MG63 (cell line): ENCODE measurements at places on chromosomes 16 and 17.

DNA sequence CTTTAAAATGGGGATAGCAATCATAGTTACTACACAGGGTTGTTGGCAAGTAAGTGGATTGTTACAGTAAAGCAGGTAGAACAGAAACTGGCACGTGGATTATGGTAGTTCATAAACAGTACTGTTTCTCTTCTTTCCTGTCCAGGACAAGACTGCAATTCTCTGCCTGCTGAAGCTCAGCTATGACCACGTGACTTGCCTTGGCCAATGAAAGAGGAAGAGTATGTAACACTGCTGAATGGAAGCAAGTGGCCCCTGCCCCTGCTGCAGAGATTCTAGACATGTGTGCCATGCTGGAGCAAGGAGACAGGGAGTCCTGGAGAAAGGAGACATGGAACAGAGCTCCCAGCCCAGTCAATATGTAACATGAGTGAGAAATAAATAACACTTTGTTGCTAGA lies 66.6 kb upstream of the TOX3 start:
- no peak for DNase-seq

DNA sequence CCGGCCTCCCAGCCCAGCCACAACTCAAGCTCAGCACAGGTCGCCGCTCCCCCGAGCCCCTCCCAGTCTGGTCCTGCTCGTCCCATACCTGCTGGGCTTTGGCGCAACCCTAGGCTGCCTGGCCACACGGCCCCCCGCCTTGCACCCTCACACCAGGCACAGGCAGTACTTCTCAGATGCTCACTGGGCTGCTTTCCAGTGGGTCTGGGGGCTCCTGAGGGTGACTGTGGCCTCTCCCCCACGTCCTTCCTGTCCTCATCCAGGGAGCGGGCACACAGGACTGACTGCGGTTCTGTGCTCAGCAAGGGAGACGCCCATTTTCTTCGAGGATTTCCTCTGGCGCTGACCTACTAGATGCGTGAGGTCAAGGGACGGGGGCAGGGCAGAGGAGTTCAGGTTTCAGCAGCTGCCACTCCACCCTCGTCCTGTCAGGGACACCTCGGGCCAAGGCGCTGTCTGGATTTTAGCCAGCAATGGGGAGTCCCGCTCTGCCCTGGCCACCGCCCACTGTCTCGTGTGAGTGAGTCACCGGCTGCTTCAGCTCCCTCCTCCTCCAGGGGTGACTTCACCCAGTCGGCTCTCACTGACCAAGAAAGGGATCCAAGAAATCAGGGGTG lies 115.8 kb downstream of the NPIPB11 start:
- peak; percentile 99 for DNase-seq

DNA sequence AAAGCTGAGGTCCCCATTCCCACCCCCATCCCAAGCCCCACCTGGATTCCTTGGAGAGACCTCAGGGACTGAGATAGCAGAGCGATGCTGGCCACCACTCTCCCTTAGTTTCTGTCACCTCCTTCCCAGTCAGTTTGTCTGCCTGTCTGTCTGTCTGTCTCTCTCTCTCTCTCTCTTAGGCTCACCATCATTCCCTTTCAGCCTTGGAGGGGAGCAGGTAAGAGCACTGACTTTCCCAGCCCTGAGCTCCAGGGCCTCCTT lies 5.9 kb downstream of the CD300LB start:
- DNase-seq: no peak

- no peak for DNase-seq
These were observed 41.5 kb downstream of the NDEL1 start for GRCh38 chr17:8477171-8477570.

- DNase-seq: no peak
These were observed 22.2 kb downstream of the CLTC start for GRCh38 chr17:59641799-59642484.

DNA sequence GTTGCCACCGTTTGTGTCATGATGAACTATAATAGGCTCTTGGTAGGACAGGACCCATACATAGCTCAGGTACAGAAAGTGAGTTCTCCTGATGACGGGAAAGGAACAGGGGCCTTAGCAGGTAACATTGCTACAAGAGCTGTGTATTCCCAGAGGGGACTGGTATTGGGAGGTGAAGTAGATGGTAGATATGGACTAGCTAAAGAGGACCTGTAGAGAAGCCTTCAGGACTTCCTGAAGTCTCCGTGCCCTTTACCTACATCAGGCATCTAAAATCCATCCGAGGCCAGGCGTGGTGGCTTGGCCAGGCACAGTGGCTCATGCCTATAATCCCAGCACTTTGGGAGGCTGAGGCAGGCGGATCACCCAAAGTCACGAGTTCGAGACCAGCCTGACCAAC lies 12.7 kb upstream of the SMARCD2 start:
- DNase-seq: no peak

- DNase-seq: no peak
These were observed 11.0 kb downstream of the DCAKD start for GRCh38 chr17:45040459-45040858.

DNA sequence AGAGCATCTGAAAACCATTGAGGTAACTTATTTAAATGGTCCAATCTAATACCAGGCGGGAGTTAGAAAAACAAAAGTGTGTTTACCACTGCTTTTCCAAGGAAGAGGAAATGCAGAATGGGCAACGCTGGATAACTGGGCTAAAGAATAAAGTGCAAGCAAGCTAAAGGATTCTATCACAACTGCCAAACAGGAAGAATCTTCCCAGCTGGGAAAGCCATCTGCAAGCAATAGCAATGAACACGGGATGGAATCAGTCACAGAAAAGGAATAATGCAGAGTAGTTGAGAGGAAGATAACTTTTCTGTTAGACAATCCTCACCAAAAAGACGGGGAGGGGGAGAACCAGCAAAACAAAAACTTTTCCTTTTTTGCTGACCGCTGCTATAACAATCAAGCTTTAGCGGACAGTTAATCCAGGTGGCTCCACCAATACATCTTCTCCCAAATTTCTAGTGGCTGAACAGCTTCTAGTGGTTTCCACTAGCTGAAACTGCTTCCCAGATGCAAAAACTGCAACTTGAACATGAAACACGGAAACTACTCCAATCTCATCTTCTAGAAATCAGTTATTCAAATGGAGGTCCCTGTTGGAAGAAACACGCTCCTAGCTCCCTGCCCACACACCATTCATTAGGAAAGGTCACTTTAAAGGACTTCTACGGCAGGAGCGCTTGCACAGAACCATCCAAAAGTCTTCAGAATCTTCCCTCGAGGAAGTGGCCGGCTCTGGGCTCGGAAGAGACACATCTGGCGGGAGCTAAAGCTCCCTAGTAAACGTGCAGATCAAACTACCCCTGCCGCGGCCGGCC lies 929 bp downstream of the TMEM11 start:
- DNase-seq: no peak

GRCh38 chr16:49867234-49867633 lies 11.3 kb upstream of the ZNF423 start:
- no peak for DNase-seq

GRCh38 chr16:26214581-26215174 lies 522.9 kb downstream of the HS3ST4 start:
- DNase-seq: no peak

- no peak for DNase-seq
These were observed 238.3 kb downstream of the CCDC182 start for GRCh38 chr17:57506774-57507127.

- DNase-seq: no peak
These were observed 81.3 kb upstream of the C16orf82 start for GRCh38 chr16:26985100-26986065.

DNA sequence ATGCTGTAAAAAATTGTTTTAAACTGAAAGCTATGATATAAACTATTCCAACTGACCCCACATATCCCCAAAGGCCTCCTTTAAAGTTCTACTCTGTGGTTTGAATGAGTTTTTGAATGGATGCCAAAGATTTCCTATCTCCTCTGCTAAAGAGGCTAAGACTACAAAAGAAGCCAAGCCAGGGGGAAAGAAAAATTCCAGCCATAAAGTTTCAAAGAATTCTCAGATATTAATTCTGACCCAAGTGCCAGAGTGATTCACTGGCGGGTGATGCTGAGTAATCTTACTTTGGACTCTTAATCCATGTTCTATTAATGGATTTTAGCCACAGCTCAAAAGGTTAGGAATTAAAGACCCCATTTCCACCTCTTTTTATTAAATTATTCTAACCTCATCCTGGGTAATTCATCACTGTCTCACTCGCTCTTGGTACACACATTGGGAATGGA lies 60.7 kb downstream of the HS3ST3A1 start:
- DNase-seq: peak; percentile 63

GRCh38 chr16:1532771-1533170 lies 695 bp upstream of the TMEM204 start:
- no peak for DNase-seq

DNA sequence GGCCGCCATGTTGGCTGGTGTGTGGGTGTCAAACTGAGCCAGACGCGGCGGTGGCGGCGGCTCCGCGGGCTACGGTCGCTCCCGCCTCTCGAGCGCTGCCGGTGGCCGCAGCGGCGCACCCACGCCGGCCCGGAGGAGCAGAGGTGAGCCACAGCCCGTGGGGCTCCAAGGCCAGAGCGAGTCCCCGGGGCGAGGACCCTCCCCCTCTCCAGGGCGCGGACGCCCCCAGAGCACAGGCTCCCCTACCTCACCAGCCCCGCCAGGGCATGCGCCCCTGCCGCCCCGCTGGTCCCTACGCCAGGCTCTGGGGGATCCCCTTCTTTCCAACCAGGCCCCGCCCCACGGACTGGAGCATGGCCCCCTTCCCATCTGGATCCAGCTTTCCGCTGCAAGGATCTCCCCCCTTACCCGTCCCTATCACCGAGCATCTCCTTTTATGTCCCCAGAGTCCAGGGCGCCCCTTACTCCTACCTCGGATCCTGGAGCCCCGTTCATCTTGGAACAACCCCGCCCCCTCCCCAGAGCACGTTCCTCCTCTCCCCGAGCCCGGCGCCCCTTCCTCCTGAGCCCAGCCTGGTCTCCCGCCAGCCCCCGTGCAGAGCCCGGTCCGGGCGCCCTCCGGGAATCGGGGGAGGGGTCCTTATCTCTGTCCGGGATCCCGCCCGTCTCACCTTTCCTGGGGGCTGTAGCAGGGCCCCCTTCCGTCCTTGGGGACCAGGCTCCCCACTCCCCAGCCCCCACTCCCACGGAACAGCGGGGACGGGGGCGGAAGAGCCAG lies 412 bp downstream of the EPN2 start:
- peak; percentile 23 for DNase-seq

DNA sequence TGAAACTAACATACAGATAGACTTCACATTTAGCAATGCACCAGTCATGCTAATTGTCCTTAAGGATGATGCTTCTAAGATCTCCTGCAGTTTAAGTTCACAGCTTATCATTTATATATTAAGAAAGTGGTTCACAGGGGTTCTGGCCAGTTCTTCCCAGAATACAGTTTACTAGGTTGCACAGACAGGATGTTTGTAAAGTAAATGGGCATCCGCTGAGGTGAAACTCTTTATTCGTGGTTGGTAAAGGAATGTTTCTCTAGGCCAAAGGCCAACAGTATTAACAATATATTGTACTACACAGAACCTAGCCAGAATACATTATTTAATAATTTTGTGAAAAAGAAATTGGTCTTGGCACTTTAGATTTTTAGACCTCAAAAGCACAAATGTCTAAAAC lies 1427.3 kb downstream of the CDH8 start:
- DNase-seq: no peak

- no peak for DNase-seq
These were observed 7.8 kb downstream of the IRX5 start for GRCh38 chr16:54938212-54939028.

DNA sequence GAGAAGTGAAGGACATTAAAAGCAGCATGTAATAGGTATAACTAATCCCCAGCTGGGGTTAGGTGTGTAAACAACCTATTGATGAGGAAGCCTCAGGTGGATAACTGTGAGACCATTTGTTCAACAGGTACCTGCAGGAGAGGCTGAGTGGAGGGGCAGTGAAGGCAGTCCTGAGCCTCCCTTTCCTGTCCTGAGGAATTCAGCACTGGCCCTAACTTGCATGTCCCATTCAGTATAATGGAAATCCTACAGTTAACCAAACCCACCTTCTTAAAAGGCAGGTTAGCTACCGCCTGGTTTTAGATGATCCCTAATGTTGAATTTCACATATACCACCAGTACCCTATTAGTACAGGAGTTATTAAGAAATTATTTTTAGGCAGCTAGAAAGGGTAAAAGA lies 225.9 kb upstream of the GOT2 start:
- DNase-seq: no peak

GRCh38 chr17:63549289-63549945 lies 860 bp upstream of the DCAF7 start:
- DNase-seq: no peak

- no peak for DNase-seq
These were observed 25.5 kb downstream of the ACSF3 start for GRCh38 chr16:89119166-89119621.

- no peak for DNase-seq
These were observed 79.8 kb downstream of the NT5M start for GRCh38 chr17:17382971-17383370.

- DNase-seq: no peak
These were observed 172.5 kb downstream of the PRKCA start for GRCh38 chr17:66474806-66475497.

GRCh38 chr16:30377050-30377811 lies 2.6 kb downstream of the MYL11 start:
- DNase-seq: no peak

DNA sequence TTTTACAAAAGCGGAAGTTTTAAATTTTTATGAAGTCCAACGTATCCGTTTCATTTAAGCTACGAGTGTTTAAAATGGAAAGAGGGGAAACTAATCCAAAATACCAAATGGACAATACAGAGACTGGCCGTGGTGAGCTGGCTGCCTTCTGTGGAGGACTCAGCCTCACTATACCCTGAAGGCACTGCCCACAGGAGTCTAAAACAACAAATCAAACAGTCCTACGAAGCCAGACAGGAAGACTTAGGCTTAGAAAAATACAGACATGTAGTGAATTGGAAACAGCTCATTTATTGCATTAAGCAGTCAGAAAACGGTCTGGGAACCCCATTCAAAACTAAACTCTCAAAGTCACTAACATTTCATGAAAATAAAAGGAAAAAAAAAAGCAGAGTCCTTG lies 75.1 kb downstream of the CYTH1 start:
- DNase-seq: no peak

- DNase-seq: no peak
These were observed 7.2 kb upstream of the UNK start for GRCh38 chr17:75777296-75777922.

DNA sequence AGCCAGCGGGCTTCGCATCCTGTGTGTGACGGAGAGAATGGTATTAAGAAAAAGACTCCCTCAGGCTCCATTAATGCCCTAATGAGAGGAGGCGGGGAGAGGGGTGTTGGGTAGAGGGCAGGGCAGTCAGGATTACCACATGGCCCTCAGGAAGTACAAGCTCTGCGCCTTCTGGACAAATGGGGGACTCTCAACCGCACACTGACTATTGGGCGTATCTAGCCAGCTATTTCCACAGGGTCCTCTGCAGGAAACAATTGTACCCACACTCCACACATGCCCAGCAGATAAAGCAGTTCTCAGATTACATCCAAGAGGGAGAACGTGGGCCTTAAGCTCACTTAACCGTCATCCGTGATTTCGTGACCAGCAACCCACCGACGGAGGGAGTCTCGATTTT lies 14.7 kb downstream of the NXN start:
- no peak for DNase-seq

DNA sequence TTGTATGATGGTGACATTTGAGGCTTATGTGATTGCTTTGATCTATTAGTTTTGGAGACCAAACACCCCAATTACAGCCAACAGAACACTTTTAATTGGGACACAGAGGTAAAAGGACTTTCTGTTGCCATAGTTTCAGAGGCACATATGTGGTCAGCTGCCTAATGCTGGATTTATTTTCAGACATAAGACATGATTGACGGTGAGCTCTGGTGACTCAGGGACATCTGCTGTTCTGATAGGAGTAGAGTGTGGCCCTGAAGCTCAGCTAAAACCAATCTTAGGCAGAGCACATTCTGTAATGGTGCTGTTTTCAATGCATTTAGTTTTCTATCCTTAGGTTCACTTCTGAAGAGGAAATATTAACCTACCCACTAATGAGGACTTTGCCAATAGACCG lies 247.1 kb downstream of the UTP18 start:
- no peak for DNase-seq
